Upper lobe of left lung (tissue), 6 donors: ENCODE measurements at places on chromosomes 11 and 22. TPM values are rescaled to one million over a fixed set of nuclear protein-coding genes. Genes with fewer than 3 reads are reported as not detected.
A peak's percentile ranks its signal among the peaks of the same experiment; 100 is the strongest.

GRCh38 chr11:10566257-10566957, 2.1 kb downstream of the LYVE1 start:
- H3K36me3 ChIP-seq, result no peaks in the 10 kb centered on the region
- H3K27me3 ChIP-seq, result no peaks in the 10 kb centered on the region
- no peak overlapping the region for H3K27ac ChIP-seq
- DNase-seq, result no peak
- H3K4me3 ChIP-seq, result peak overlapping the region; percentile 27

- H3K36me3 ChIP-seq, result no peaks in the 10 kb centered on the region
- no peaks in the 10 kb centered on the region for H3K4me1 ChIP-seq
- H3K27ac ChIP-seq, result no peak overlapping the region
- DNase-seq, result peak; percentile 50
- no peaks in the 10 kb centered on the region for H3K27me3 ChIP-seq
- no peak overlapping the region for H3K4me3 ChIP-seq
Measured at GRCh38 chr22:32050678-32051515, 7.8 kb downstream of the SLC5A1 start.

OR52A1 gene
- total RNA-seq, result not detected

- H3K27me3 ChIP-seq, result no peaks in the 10 kb centered on the region
- DNase-seq, result no peak
- no peak overlapping the region for H3K4me3 ChIP-seq
- H3K4me1 ChIP-seq, result no peaks in the 10 kb centered on the region
Measured at GRCh38 chr22:44807915-44808690, 55.7 kb downstream of the ARHGAP8 start.

- no peaks in the 10 kb centered on the region for H3K36me3 ChIP-seq
- DNase-seq, result no peak
- no peak overlapping the region for H3K4me3 ChIP-seq
- peaks cover 2% of the 10 kb centered on the region for H3K4me1 ChIP-seq
- H3K27ac ChIP-seq, result no peak overlapping the region
Measured at GRCh38 chr11:34744511-34744910, 123.6 kb downstream of the EHF start.

DNA sequence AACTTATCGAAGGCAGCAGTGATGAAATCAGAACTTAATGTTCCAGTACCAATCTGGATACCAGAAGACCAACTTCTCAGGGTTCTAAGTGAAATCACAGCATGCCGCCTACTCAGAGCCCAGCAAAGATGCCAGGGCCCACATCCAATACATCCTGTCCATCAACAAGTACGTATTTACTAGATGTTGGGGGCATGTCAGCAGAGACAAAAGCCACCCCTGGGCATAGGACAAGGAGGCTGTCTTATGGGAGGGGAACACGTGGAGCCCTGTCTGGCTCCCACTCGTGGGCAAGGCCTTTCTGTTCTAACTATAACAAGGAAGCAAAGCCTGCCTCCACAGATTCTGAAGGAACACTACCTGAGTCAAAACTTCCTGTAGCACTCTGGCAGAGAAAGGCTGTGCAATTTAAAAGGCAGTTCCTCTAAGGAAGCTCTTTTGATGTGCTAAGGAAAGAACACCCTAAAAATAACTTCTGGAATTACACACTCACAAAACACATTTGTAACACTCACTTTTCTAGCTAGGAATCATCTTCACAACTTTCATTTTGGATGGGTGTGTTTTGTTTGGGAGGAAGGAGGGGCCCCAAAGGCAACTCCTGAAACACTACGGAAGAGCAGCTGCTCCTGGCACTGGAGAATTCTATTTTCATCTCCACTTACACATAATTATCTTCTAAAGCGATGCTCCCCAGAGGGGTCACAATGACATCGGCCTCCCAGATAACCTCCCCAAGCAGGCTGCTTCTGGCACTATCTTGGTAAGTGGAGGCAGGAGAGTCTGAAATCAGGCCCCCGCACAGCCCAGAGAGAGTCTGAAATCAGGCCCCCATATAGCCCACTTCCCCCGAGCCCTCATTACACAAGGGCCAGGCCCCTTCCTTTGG, 14.2 kb downstream of the SMCO4 start:
- H3K4me3 ChIP-seq, result no peak overlapping the region
- no peaks in the 10 kb centered on the region for H3K27me3 ChIP-seq
- no peak for DNase-seq
- H3K27ac ChIP-seq, result peak overlapping the region; percentile 70
- H3K4me1 ChIP-seq, result peaks cover 38% of the 10 kb centered on the region
